ENCODE measurements at places on chromosomes 2 and 18.

DNA sequence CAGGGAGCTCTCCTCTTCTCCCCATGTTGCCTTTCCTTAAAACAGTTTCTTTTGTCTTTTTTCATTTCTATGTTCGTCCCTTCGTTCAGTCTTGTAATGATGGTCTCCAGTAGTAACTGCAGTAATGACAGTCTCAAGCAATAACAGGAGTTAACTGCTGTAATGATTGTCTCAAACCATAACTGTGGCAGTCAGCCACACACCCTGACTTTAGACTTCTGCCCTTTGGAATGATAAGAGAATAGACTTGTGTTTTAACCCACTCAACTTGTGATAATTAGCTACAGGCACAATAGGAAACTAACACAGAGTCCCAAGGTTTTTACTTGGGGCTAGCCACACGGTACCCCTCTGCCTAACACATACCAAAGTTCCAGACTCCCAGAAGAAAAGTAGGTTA, 12.1 kb downstream of the TMEM131 start:
- no peak for DNase-seq

DNA sequence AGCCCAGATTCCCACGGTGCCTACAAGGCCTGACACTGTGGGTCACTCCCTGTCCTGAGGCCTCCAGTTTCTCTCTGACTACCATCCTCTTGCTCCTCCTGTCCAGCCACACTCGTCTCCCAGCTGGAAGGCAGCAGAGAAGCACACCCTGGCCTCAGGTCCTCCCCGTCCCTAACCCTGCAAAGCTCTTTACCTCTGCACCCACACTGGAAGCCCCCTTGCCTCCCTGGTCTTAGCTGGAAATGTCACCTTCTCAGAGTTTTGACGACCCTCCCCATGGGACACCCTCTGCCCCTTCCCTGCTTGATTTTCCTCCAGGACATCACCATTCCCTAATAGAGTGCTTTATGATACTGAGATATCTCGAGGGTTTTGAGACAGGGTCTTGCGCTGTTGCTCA, 10.6 kb downstream of the RNU2-63P start:
- no peak for DNase-seq

GRCh38 chr2:233801357-233802131, 23.4 kb downstream of the MROH2A start:
- DNase-seq: no peak

GRCh38 chr2:54628418-54628817, 95.0 kb upstream of the EML6 start:
- DNase-seq: no peak

- DNase-seq: no peak
These were observed 69.4 kb downstream of the TXNL1 start for GRCh38 chr18:56568986-56569385.

GRCh38 chr2:176136374-176137251, 7.1 kb downstream of the HOXD8 start:
- no peak for DNase-seq

- DNase-seq: no peak
These were observed 19.9 kb downstream of the TMSB10 start for GRCh38 chr2:84925336-84925723.

GRCh38 chr2:43840965-43841364, 2.2 kb downstream of the ABCG8 start:
- DNase-seq: no peak

GRCh38 chr2:196131949-196132925, 39.1 kb downstream of the STK17B start:
- DNase-seq: no peak

GRCh38 chr2:158997037-158997790, 28.8 kb downstream of the TANC1 start:
- no peak for DNase-seq

GRCh38 chr2:196247976-196248280, 76.5 kb upstream of the STK17B start:
- DNase-seq: no peak

GRCh38 chr18:48527461-48527860, 11.4 kb upstream of the CTIF start:
- no peak for DNase-seq

DNA sequence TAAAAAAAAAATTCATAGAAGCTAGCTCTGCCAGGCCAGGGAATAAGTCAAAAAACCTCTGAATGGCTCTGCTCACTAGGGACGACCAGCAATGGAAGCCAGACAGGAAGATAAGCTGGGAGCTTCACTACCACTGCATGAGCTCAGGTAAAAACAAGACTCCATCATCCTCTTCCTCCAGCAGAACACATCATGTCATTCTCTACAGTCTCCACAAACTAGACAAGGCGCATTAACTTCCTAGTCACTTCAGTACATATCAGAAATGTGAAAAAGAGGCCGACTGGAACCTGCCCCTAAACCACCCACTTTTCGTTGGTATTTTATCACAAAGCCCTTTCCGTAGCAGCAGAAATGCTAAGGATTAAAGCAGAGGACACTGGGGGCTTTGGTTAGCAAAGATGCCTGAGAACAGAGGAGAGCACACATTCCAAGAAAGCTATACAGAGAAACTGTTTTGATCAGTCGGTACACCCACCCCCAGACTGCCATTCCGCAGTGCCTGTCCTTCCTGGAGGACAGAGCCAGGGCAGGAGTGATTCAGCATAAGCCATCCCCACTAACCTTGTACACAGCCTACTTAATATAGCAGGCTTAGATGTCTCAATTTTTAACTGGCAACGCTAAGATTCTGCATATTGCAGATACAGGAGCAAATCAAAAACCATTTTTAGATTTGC, 53.4 kb downstream of the AAK1 start:
- no peak for DNase-seq

DNA sequence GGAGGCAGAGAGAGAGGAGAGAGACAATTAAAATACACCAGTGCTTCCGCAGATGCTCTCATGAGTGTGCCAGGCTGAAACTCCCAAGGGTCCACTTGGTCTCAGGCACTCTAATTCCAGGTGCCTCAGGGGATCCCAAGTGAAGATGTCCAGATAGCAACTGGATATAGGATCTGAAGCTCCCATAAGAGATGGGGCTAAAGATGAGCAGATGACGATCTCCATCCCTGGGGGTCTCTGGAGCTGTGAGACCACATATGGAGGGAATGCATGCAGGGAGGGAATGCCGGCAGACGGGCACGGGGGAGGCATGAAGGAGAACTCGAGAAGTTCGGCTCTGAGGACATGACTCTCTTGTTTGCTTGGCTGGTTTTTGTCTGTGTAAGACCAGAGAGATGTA, 223.7 kb upstream of the RAB6C start:
- no peak for DNase-seq

- no peak for DNase-seq
These were observed 1802.7 kb downstream of the SUCLG1 start for GRCh38 chr2:82656420-82656819.

- no peak for DNase-seq
These were observed 72.3 kb downstream of the TANK start for GRCh38 chr2:161232571-161232970.

GRCh38 chr2:119645173-119645855, 33.7 kb upstream of the TMEM177 start:
- no peak for DNase-seq

DNA sequence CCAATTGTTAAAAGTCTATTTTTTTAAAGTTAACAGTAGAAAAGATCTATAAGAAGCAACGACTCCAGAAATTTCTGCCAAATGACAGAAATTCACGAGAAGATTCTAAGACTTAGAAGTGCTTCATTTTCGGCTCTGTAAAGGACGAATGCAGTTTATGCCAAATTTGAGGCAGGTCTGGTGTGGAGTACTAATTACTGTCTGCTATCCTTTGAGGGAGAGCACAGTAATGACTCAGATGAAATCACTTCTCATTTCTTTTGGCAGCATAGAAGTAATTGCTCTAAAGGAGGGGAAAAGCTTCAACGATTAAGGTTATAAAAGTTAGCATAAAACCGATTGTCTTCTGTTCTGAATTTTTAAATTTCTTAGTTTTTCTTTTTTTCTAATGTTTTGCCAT, 11.4 kb downstream of the G6PC2 start:
- no peak for DNase-seq

DNA sequence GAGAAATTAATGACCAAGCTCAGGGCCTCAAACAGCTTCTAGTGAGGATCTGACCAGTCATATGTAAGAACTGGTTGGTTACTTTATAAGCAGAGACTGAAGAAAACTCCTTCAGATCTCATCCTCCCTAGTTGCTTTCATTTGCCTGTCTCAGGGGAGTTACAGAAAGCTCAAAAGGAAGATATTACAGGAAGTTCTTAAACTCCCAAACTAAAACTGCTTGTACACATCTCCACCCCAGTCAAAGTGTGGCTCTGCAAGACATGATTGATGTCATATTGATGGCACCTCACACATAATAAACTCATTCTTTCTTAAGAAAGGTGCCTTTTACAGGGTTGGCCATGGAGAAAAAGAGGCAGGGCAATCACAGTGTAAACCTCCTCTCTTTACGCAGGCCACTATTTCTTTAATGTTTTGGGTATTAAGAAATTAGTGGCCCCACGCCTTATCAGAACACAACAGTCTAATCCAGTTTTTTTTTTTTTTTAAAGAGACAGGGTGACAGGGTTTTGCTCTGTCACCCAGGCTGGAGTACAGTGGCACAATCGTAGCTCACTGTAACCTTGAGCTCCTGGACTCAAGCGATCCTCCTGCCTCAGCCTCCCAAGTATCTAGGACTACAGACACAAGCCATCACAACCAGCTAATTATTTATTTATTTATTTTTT, 62.6 kb upstream of the STK17B start:
- no peak for DNase-seq

GRCh38 chr18:42533009-42533575, 578.1 kb downstream of the PIK3C3 start:
- no peak for DNase-seq

DNA sequence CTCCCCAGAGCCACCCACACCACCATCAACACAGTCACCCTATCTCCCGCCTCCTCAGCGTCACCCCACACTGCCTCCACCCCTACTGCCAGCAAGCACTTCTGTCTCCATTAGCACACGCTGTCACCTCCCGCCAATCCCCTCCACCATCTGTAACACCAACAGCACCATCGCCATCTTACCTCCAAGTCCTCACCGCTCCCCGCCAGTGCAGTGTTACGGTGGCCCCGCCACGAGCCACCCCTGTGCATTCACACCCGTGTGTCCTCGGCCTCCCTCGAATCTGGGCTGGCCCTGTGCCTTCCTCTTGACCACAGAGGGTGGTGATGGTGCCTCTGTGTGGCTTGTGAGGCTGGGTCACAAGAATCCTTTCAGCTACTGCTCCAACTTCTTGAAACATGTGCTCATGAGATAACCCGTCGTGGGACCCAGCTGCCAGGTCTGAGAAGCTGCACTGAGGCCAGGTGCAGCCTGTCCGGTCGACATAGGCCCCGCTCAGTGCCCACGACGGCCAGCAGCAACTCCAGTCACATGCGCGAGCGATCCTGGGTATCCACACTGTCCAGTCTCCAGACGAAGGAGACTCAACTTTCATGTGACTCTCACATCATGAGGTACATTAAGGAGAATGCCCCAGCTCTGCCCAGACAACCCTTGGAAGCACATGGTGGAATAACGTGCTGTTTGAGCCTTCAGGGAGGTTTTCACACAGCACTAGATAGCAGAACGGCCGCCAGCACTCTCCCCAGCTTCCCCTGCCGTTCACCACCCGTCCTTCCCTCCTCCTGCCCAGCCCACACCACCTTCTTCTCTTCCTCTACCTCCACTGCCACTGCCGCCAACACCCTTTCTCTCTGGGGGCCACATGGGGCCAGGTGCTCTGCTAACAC, 72.6 kb upstream of the ASB18 start:
- DNase-seq: no peak

DNA sequence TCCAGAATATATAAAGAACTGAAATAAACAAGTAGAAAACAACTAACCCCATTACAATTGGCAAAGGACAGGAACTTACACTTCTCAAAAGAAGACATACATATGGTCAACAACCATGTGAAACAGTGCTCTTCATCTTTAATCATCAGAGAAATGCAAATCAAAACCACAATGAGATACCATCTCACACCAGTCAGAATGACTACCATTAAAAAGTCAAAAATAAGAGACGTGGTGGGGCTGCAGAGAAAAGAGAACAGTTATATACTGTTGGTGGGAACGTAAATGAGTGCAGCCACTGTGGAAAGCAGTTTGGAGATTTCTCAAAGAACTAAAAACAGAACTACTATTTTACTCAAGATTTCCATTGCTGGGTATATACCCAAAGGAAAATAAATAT, 1696.3 kb upstream of the TMEFF2 start:
- no peak for DNase-seq
